Activated CD4-positive, alpha-beta memory T cell treated with anti-CD3 and anti-CD28 coated beads, Interleukin-2, amount 10 ng/mL, durations not matched to agents 7 days and 5 days (primary cell): ENCODE measurements at places on chromosomes 13 and 19. TPM values are rescaled to one million over a fixed set of nuclear protein-coding genes. Genes with fewer than 3 reads are reported as not detected.

DNA sequence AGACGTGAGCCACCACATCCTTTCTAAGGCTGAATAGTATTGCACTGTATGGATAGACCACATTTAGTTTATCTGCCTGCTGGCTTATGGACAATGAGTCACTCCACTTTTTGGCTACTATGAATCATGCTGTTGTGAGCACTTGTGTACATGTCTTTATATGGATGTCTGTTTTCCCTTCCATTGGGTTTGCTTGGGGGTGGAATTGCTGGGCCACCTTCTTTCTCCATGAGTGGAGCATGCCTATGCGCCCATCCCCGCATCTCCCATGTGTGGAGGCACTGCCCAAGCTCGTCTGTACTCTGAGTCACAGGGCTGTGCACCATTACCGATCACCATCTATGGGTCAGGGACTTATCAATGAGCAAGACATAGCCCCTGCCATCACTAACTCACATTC, 127.2 kb upstream of the GJB6 start:
- no peaks in the 10 kb centered on the region for H3K36me3 ChIP-seq
- no peaks in the 10 kb centered on the region for H3K27me3 ChIP-seq
- DNase-seq: no peak
- no peak overlapping the region for H3K27ac ChIP-seq
- H3K4me1 ChIP-seq: peaks cover 15% of the 10 kb centered on the region
- H3K4me3 ChIP-seq: no peak overlapping the region

DNA sequence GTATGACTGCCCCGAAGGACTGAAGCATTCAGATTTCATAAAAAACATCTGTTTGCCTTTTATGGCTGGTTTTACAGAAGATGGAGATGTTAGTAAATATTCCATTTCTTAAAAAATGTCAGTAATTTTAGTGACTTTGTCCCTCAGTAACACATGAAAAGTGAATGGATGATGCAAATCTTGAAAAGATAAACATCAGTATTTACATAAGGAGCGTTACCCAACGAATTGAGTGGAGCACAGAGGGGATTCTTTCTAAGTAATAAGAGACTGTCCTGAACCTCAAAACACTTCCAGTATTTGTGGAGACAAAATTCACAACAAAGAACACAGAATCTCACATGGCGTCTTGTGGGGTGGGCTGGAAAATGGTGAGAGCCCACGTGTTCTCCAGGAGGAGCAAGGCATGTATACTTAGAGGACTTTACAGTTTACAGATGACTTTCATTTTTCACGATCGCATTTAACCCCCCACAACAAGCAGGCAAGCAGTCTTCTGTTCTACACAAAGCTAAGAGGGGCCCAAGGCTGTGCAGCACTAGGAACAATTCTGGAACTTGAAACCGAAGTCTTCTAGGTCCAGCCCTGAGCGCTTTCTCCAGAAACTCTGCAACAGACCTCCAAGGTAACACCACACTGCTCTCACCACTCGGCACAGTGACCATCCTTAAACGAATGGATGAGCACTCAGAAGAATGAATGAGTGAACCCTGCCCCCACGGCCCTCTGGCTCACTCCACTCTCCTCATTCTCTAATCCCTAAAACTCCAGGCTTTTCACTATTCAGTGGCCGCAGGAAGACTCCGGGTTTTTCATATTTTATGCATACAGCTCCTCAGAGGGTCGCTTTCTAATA, 709.8 kb downstream of the UQCRFS1 start:
- no peak overlapping the region for H3K4me3 ChIP-seq
- DNase-seq: no peak
- no peaks in the 10 kb centered on the region for H3K4me1 ChIP-seq

- H3K4me3 ChIP-seq: no peak overlapping the region
- H3K36me3 ChIP-seq: peaks cover 71% of the 10 kb centered on the region
- no peaks in the 10 kb centered on the region for H3K27me3 ChIP-seq
- no peak overlapping the region for H3K27ac ChIP-seq
- no peak for DNase-seq
Observed at GRCh38 chr13:50932091-50932490, 22.5 kb downstream of the RNASEH2B start.

- no peak overlapping the region for H3K27ac ChIP-seq
- no peaks in the 10 kb centered on the region for H3K27me3 ChIP-seq
- no peak overlapping the region for H3K4me3 ChIP-seq
- H3K4me1 ChIP-seq: peaks cover 23% of the 10 kb centered on the region
- H3K36me3 ChIP-seq: peaks cover 33% of the 10 kb centered on the region
- no peak for DNase-seq
Observed at GRCh38 chr19:46773018-46773399, 15.4 kb downstream of the SLC1A5 start.

The CACNG8 gene
- total RNA-seq: 0.05 TPM

The URAD gene
- not detected for total RNA-seq

The RFPL4A gene
- not detected for total RNA-seq

The TRMT1 gene
- total RNA-seq: 29.4 TPM
